H9 (cell line): ENCODE measurements at places on chromosomes 2 and 18. TPM values are rescaled to one million over a fixed set of nuclear protein-coding genes. Genes with fewer than 3 reads are reported as not detected.

- no peak for DNase-seq
Measured at GRCh38 chr2:186241874-186242273, 244.2 kb upstream of the ZC3H15 start.

DNA sequence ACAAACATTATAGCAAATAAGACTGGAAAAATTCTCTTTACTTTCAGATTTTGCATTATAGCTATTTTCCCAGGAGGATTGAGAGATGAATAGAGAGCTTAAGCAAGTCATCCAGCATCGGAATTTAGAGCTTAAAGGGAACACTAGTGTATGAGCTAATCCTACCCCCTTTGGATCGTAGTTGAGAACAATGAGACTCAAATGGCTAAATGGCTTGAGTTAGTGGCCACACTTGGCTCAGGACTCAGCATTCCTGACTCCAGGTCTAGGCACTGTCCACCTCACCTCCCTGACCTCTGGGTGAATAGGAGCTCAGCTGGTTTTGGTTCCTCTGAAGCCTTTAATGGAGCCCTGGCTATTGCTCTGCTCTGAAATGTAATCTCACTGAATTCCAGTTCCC, 97.5 kb upstream of the CXCR4 start:
- DNase-seq, result no peak

GRCh38 chr2:64651590-64651989, 2.1 kb downstream of the SERTAD2 start:
- no peak for DNase-seq

The CPLX4 gene
- not detected in 2 replicates for total RNA-seq

DNA sequence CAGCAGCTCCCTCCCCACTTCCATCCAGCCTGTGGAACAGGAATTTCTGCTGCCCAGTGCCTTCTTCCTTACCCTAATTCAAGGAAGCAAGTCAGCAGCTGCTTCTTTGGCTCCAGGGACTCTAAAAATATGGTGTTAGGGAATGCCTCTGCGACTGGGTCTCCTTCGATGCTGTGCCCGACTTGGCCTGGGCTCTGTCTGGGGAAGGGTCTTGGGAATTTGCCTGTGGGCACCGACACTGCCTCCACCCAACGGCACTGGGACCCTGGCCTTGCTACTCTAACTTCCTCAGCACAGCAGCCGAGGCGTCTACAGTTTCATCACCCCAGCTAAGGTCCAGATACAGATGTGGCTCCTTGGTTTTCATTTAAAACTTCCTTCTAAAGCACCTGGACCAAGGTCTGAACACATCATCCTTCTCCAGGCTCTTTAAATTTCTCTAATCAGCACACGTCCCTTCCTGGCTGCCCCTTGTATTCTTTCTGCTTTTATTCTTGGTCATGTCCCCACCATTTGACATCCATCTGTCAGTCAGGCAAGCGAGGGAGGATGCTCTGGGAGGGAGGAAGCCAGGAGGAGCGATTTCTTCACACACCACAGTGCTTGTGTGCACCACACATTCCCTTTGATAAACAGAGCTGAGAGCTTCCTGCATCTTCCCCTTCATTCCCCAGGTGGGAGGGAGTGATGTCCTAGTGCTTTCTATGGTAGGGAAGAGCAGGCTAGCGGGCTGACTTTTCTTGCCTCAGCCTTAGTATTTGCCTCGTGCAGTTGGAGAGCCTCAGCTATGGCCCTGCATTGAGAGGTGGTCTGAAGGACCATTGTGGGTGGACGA, 6.8 kb downstream of the LBH start:
- DNase-seq, result peak; percentile 17

The TCF7L1 gene
- total RNA-seq, result 112 and 117 TPM in 2 replicates

GRCh38 chr2:85887566-85888019, 1.2 kb downstream of the ST3GAL5 start:
- no peak for DNase-seq

DNA sequence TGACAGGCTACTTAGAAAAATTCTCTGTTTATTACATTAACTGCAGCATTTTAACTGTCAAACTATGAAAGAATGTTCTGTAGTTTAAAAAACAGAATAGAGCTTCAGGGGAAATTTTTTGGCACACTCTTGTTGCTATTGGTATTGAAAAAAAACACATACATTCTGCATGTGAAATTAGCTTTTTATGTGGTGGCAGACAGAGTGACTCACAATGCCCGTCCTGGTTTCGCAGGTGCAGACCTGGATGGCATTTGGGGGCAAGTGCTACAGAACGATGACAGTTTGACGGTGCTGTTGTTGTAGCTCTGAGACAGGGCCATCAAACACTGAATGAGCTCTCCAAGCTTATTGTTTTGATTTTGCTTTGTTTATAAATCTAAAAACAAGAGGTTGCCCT, 105.0 kb upstream of the MAP3K20 start:
- DNase-seq, result no peak

The FIGN gene
- 12.9 and 14.6 TPM in 2 replicates for total RNA-seq

GRCh38 chr2:59871830-59872229, 681.6 kb downstream of the BCL11A start:
- no peak for DNase-seq

- DNase-seq, result no peak
Measured at GRCh38 chr2:222440673-222441422, 16.5 kb downstream of the SGPP2 start.

The HDHD2 gene
- 51.0 and 58.5 TPM in 2 replicates for total RNA-seq

The LCT gene
- total RNA-seq, result 0.04 TPM in 2 replicates

The SLC16A14 gene
- total RNA-seq, result 0.61 and 1.1 TPM in 2 replicates
